ENCODE measurements at places on chromosomes 4 and X.

DNA sequence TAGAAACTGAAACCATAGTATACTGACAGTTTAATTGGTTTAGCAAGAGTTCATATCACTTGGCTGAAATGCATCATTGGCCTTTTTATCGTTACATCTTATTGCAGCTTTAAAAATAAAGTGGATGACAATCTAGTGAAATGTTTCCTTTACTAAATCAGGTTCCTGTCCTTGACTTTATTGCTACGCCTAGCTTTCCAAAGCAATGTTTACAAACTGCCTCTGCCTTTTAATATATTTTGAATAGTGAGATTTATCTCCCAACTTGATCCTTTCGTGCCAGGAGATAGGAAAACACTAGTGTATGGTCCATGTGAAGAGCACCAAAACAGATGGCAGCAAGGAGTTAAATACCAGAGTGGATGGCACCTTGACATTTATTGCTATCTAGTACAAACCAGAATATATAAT lies 67.0 kb downstream of the GPC3 start:
- no peak for DNase-seq

DNA sequence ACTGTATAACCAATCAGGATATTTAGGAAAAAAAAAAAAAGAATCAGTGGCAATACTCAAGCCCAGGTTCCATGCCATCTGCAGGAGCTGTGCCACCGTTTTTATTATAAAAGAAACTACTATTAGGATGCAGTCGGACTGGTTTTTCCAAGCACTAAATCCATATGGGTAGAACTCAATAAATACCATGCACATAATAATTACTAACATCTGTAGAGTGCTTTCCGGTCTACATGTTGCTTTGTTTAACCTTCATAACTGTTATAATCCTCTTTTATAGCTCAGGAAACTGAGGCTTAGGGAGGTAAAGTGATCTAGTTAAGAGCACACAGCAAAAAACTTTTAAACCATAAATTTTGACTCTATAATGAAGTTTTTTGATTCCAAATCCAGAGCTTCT lies 24.0 kb downstream of the ARSJ start:
- no peak for DNase-seq

DNA sequence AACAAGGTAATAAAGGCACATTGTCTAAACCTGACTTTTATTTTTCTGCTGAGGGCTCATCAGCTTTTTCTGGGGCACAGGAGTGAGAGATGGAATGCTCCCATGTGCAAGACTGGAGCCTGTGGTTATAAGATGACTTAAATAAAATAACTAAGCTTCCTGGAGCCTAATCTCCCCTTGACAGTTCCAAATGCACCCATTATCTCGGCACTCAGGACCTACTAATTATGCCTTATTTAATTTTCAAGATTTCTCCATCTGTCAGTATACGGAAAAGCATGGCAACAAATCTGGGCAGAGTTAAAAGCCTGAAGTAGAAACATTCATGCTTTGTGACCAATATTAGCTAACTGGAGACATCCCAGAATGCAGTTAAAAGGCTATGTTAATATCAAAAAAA lies 416.7 kb upstream of the TEX13C start:
- no peak for DNase-seq

DNA sequence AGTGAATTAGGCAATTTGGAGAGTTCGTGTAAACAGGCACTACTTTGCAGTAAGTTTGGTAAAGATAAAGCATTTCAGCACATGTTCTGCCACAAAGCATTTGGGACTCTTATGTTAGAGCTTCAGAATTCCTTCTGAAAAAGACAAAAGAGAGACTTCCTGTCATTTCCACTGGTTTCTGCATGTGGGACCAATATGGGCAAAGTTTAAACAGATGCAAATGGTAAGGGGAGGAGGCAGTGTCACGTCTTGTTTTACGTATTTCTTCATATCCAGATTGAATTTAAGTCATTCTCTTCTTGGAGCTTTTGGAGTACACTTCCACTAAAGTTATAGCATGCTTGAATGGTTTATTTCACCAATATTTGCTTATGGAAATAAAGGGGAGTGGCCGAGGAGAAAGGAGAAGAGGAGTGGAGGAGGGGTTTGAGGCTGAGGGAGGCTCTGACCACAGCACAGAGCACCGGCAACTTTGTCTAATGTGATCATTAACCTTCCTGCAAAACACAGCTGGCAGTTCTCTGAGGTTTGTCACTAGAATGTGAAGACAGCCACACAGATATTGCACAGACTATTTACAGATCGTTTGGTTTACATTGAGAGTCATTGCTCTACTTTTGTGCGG lies at the start of gene APELA:
Gene APELA, plus strand, starts transcription at position 479 of the 625 bp plus-strand sequence. CDS start 154 bp downstream, outside the sequence.
- no peak for DNase-seq

GRCh38 chr4:127968586-127968985 lies 3.4 kb downstream of the ABHD18 start:
- no peak for DNase-seq

DNA sequence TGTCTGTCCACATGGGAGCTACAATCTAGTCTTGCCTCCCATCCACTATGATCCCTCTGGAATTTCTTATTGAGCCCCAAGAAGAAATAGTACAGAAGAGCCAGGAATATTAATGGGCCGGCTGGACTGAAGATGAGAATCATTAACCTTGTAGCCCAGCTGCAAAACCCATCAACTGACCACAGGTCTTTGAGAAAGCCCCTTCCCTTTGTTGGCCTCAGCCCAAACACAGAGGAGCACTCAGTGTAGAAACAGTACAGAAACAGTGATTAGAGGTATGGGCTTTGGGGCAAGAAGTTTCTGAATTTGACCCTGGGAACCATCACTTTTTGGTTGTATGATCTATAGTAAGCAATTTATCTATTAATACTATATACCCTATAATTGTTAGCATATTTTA lies 76.8 kb upstream of the RAB40AL start:
- no peak for DNase-seq

GRCh38 chr4:161650812-161651211 lies 513.0 kb downstream of the FSTL5 start:
- DNase-seq, result no peak

- DNase-seq, result peak; percentile 8
These were observed 905.2 kb downstream of the TRAM1L1 start for GRCh38 chr4:116180157-116180601.

- no peak for DNase-seq
These were observed 75.1 kb downstream of the PDGFC start for GRCh38 chr4:156896527-156896926.

GRCh38 chr4:13498469-13498868 lies 14.3 kb upstream of the RAB28 start:
- no peak for DNase-seq

DNA sequence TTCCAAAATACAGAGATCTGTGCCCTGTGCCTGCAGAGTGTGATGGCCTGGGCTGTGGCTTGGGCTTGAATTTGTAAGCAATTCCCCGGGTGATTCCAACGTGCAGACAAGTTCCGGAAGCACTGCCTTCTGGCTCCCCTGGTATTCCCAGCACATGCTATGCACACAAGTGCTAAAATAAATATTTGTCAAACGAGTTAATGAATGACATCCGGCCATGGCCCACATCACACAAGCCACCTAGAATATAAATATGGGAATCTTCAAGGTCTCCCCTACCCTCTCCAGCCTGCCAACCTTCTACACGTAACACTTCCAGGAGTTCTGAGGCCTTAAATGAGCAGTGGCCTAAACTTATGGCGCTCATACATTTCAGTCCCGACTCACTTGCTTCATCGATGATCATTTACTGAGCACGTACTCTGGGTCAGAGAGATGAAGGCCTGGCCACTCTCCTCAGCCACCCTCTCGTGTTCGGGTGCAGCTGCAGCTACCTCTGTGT lies 21.3 kb downstream of the DCTD start:
- no peak for DNase-seq

DNA sequence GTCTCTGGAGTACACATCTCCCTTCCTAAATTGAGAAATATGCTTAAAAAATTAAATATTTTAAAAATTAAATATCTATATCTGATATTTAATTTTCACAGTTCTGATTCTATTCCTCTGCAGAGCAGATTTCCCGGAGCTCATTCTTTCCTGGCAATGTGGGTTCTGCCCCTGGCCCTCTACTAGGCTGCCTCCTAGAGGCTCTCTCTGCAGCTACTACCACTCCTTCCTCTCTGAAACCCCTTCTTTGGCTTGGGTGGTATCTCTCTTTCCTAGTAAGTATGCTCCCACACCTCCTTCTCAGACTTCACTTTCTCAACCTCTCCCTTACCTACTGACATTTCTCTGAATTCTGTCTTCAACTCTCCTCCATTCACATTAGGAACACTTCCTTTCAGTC lies 45.3 kb downstream of the RPGR start:
- DNase-seq, result no peak

- DNase-seq, result no peak
These were observed 198.7 kb downstream of the CCNG2 start for GRCh38 chr4:77355731-77356130.

DNA sequence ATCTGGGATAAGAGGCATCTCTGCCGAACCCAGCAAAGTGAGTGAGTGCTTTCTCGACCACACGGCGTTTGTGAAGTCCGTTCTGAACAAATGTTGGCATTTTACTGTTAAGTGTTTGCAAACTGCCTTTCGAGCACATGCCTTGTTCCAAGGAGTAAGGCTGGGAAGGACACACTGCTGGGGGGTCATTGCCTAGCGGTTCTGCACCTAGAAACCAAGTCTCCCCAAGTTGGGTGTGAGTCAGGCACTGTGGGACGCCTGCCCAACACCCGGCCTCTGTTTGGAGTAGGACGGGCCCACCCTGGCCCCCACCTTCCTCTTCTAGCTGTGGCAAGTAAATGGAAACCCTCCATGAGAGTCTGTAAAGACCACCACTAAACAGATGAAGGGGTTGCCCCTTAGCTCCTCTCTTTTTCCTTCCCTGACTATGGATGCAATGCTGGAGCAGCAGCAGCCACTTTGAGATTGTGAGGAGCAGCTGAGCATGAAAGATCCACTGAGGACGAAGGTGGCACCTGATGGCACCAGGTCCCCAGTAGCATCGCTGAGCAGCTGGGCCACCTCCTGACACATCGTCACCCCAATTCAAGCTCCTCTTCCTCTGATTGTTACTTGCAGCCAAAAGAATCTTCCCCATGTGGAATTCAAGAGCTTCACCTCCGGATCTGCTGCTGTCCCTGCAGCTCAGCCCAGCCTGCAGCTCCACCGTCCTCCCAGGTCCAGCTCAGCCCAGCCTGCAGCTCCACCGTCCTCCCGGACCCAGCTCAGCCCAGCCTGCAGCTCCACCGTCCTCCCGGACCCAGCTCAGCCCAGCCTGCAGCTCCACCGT lies 6.3 kb downstream of the CPLX1 start:
- no peak for DNase-seq

DNA sequence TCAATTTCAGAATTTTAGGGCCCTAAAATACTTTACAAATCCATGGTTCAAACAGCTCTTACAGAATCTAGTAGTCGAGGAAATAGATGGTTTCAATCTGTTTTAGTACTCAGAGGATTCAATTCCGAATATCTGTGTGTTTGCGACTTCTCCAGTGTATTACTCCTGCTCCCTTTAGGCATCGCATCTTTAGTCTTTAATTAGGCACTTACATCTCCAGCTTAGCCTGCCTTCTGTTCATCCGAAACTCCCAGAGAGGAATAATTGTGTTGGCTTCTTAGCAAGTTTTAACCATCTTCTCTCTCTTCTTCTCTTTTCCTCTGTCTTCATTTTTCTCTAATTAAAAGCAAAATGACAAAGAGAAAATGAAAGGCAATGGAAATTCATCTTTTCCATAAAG lies 1901.3 kb upstream of the TENM3 start:
- no peak for DNase-seq

DNA sequence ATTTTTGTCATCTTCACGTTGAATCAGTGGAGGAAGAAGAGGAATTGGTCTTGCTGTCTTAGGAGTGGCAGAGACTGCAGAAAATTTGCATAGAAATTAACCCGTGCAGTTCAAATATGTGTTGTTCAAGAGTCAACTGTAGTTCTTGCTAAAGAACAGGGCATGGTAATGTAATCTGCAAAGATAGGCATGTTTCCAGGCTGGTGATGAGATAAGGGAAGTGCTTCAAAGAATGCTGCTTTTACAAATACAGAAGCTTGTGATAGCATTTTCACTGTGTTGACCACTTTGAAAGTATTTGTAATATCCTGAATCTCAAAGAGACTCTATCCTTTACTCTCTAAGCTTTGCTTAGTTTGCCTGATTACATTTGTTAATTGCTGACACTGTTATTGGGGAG lies 60.1 kb downstream of the PRRG1 start:
- DNase-seq, result no peak

DNA sequence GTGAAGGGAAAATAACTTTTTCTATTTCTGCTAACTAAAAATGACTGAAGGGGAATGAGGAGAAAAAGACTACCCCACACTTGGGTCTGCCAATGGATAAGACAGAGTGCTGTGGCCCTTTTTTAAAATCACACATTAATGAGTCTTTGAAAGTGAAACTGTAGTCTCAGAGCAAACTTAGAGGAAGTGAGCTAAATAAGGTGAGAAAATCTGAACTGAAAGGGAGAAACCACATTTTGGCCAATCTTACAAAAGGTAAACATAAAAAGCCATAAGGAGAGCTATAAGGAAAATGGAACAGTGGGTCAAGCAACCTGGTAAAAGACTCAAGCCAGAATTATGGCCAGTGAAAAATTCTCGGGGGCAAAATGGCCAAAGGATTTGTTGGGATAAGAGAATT lies 755.1 kb upstream of the IGFBP7 start:
- DNase-seq, result no peak

DNA sequence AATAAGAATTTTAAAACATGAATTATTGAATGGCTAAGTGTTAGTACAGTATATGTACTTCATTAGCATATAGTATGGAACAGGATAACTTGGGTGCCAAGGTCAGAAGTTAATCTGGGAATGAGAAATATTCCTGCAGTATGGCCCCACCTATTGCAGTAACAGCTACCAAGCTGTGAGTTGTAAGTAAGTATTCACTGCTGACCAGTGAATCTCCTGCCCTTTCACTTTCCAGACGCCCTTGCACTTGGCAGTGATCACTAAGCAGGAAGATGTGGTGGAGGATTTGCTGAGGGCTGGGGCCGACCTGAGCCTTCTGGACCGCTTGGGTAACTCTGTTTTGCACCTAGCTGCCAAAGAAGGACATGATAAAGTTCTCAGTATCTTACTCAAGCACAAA lies 105.1 kb downstream of the NFKB1 start:
- DNase-seq, result no peak

GRCh38 chr4:88865046-88865445 lies 167.4 kb upstream of the NAP1L5 start:
- DNase-seq, result no peak

GRCh38 chr4:143653031-143653430 lies 47.4 kb downstream of the FREM3 start:
- DNase-seq, result no peak

- no peak for DNase-seq
These were observed 262.5 kb upstream of the NDST3 start for GRCh38 chr4:117771647-117772337.

GRCh38 chr4:81040012-81040659 lies 9.6 kb downstream of the BMP3 start:
- DNase-seq, result peak; percentile 15

DNA sequence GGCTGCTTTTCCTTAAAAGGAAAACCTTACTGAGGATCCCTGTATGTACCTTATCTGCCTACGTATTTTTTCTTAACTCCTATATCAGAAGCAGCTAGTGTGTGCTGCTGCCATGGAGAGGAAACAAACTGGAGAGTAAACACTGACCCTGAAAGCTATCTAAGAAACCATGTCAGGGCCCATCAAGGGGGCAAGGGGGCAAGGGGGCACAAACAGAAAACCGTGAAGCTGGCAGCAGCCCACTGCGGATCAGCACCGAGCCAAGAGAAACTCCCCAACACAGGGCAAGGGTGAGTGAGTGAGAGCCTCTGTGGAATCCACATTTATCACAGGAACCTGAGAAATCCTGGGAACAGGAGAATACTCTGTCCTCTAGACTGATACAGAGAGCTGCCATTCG lies 1204.2 kb downstream of the PCDH18 start:
- no peak for DNase-seq

GRCh38 chrX:135383249-135383648 lies 38.5 kb upstream of the SMIM10L2A start:
- DNase-seq, result no peak
